ENCODE measurements at places on chromosomes 5 and 9. TPM values are rescaled to one million over a fixed set of nuclear protein-coding genes. Genes with fewer than 3 reads are reported as not detected.

GRCh38 chr9:115211413-115212124 is 93.6 kb upstream of the TNC start:
- no peak for DNase-seq

GRCh38 chr5:2125901-2126265 is 243.2 kb upstream of the IRX4 start:
- DNase-seq, result no peak

- DNase-seq, result no peak
These were observed 27.8 kb downstream of the ADRA1B start for GRCh38 chr5:159944056-159944600.

DNA sequence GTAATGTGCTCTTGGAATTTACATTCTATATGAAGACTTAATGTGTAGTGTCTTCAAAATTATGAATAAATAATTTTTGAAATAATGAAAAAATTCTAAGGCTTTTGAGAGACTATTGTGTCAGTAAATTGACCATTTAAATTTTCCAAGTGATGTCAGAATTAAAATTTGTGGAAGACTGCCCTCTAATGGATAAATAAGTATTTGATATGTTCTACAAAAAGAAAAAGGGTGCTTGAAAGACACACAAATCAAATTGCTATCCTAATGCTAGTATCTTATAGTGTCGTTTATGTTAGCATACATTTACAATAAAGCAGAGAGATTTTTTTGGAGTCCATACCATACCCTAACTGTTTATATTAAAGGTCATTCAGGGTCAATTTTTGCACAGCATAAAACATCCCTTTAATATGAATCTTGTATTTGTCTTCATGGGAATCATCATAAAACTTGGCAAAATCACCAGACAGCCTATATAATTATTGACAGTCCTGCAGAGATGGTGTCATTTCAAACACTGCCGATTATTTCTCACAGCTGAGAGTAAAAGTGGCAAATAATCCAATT is 120.8 kb upstream of the SLC27A6 start:
- no peak for DNase-seq

- no peak for DNase-seq
These were observed 26.5 kb downstream of the MTAP start for GRCh38 chr9:21828853-21829410.

Gene AP3S1
- 69.4 TPM for total RNA-seq

Gene SLC6A3
- total RNA-seq, result not detected

Gene TGFBI
- total RNA-seq, result 9.2 TPM

Gene ATP10B
- total RNA-seq, result 6.1 TPM
